Cerebellar nuclear complex (tissue), 1 donor: ENCODE measurements at places on chromosomes 1 and 21.

GRCh38 chr1:216325336-216325735 lies 97.9 kb downstream of the USH2A start:
- no peak for DNase-seq

DNA sequence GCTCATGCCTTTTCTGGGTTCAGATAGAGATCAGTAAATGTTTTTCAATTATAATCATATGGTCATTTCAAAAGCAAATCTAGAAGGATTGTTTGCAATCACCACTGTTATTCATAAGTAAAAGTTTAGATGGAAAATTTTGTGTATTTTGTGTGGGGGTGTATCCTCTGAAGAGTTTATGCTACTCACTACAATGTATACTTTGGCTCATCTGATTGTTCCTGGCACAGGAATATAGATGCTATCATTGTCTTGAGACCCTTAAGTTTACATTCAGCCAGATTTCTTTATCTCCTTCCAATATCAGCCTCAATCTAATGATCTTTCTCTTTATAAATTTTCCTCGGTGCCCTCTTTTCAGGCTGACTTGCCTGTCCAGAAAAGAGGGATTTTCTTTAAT lies 33.0 kb downstream of the ADAMTS1 start:
- DNase-seq, result no peak

GRCh38 chr21:32370998-32371766 lies 21.6 kb downstream of the URB1 start:
- DNase-seq, result no peak

DNA sequence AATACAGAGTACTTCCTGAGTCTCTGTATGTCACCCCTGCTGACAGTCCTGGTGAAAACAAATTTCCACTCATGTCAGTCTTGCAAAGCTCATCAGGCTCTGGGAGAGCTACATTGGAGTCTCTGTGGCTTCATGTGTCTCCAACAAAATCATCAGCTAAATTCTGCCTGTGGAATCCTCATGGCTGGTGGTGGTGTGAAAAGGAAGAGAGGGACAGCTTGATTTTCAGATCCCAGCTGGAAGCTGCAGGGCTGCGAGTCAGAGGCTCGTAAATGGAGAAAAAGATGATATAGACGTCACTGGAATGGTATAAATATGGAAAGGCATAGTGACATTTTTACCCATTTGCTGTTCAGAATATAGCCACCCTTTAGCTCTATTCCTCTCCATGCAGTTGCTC lies 150.2 kb downstream of the ASTN1 start:
- no peak for DNase-seq

- DNase-seq, result no peak
These were observed 4.6 kb downstream of the SNX27 start for GRCh38 chr1:151616505-151616849.

DNA sequence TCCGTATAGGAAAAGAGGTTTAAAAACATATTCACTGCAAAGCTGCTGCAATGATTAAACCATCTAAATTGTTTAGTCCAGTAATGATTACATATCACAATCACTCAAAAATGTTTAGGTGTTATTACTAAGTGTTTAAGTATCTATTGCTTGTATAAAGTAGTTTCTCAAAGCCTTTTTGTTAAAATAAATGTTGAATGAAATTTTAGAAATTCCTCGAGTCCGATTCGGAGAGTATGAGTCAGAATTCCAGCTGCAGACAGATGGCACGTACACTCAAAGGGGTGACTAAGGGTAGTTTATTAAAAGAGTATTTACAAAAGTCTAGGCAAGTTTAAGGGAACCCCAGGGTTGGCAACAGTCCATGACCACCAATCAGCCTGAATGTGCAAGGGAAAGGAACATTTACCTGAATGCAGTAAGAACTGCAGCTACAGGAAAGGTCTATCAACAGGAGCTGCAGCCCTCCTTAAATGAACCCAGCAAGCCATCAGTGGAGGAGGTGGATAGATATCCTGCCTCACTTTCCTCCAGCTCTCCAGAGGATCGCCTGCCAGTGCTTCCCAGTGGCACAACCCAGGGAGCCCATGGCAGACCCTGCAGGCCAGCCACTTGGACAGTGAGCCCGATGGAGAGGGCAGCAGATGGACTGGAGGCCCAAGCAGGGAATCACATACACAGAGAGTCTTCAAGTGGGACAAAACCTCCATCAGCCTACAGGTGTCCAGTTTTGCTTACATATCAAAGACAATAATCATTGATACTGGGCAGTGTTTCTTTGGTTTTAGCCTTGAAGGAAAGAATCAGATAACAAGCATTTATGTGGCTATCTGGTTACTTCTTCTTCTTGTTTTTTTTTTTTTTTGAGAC lies 92.1 kb upstream of the SLC44A3 start:
- DNase-seq, result no peak

- DNase-seq, result no peak
These were observed 30.5 kb downstream of the IFI16 start for GRCh38 chr1:159040206-159040605.

GRCh38 chr1:15483971-15484370 lies 8.1 kb downstream of the CELA2B start:
- no peak for DNase-seq

DNA sequence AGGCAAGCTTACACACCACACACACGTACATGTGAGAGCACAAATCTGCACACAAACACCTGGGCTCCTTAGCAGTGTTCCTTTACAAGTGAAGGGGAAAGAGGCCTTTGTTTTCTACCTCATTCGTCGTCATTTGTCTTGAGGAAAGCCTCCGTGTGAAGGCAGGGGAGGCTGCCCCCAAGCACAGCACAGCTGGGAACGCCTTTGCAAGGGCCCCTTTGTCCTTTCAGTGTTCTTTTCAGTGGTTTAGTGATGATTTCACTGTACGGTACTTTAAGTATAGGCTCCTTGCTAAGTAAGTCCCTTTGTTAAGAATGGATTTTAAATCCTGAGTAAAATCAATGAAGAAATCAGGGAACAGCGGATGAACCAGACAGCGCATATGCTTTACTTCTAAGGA lies 94.1 kb downstream of the PGBD5 start:
- DNase-seq, result no peak

GRCh38 chr1:80659161-80659560 lies 1141.6 kb upstream of the ADGRL2 start:
- DNase-seq, result no peak

GRCh38 chr1:161307230-161307768 lies 2.5 kb downstream of the MPZ start:
- DNase-seq, result no peak

GRCh38 chr1:201270616-201271390 lies 12.5 kb upstream of the PKP1 start:
- no peak for DNase-seq

GRCh38 chr1:224629965-224630364 lies 13.8 kb downstream of the CNIH3 start:
- no peak for DNase-seq

DNA sequence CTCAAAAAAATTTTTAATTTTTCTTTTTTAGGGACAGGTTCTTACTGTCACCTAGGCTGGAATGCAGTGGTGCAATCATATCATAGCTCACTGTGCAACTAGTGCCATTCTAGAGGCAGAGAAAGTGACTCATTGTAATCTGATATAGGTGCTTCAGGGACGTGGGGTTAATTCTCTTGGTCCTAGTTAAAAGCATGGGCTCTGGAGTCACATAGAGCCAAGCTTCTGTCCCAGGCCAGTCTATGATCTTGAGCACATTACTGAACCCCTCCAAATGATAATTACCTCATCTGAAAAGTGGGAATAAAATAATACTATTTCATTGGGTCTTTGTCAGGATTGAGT lies 1.1 kb upstream of the ADIPOR1 start:
- DNase-seq, result no peak

- DNase-seq, result no peak
These were observed 5.4 kb upstream of the SUMO3 start for GRCh38 chr21:44823179-44823660.

- DNase-seq, result no peak
These were observed 59.6 kb downstream of the BEND5 start for GRCh38 chr1:48717082-48717481.

DNA sequence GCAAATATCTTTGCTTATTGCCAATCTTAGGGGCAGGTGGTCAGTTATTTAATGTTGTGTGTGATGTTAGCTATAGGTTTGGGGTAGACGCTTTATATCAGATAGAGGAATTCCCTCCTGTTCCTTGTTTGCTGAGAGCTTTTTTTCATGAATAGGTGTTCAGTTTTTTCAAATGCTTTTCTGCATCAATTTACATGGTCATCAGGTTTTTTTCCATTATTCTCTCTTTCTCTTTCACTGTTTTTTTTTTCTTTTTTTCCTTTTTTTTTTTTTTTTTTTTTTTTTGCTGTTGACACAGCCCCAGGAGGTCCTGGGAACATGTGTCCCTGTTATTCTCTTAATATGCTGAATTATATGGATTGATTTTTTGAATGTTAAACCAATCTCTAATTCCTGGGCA lies 3.0 kb upstream of the SLC25A33 start:
- no peak for DNase-seq

DNA sequence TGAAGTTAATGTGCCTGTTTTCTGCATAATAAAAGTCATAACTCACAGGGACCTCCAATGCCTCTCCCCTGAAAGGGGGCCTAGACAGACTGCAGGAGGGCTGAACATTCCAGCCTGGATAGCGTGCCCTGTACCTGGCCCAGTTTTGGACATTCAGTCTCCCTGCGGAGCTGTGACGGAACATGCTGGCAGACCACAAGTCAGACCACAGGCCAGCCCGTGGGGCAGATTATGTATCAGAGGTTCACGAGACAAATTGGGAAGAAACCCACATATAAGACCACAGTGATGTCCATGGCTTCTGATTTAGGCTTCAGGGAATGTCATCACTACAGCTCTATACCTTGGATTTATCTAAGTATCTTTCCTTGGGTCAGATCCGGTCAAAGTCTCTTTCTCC lies 151.5 kb upstream of the POU3F1 start:
- no peak for DNase-seq

DNA sequence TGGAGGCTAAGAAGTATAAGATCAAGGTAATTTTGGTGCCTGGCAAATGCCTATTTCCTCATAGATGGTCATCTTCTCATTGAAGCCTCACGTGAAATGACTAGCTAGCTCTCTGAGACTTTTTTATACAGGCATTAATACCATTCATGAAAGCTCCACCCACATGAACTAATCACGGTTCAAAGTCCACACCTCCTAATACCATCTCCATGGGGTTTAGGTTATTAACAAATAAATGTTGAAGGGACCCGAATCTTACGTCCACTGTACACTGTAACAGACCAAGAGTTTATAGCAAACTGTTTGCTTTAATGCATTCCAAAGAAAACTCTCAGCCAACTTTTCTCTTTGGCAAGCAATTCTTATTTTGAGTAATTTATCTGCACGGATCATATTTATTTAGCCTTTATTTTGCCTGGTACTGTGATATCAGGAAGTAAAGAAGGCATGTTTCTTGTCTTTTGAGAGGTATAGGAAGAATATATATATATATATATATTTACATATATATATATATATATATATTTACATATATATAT lies 296.1 kb upstream of the LRRC7 start:
- DNase-seq, result no peak

DNA sequence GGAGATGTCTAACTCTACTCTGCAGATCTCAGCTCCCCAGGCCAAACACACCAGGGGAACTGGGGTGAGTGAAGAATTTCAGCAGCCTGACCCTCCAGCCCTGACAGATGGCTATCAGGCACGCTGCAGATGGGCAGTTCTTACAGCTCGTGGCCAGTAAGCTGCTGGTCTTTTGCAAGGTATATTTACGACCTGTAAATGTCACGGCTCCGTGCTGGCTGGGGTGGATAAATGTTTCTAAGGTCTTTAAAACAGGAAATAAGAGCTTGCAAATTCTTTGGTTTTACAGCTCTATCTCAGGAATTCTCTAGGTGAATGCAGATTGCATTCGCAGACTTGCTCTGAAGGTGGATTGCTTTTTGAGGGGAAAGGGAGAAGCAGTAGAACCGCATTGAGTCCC lies 10.1 kb downstream of the DOP1B start:
- peak; percentile 60 for DNase-seq

- DNase-seq, result no peak
These were observed 10.0 kb downstream of the SLC16A4 start for GRCh38 chr1:110380672-110381283.

- DNase-seq, result no peak
These were observed 30.5 kb downstream of the KCNC4 start for GRCh38 chr1:110240476-110241210.

DNA sequence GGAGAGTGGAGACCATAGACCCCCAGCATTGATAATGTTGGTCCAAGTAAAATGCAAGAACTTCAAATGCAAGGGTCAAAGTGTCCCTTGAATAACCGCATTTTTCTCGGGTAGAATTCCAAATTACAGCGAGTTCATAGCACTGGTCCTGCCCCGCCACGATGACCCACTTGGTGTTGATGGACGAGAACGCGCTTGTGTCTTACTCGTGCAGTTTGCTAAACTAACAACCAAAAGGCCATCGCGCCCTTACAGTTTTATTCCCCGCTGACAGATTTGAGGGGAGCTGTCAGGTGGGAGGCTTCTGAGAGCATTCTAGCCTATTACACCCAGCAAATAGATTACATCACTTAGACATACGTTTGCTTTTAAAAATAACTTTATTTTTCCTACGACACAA lies 17.3 kb upstream of the TSPEAR start:
- DNase-seq, result no peak

GRCh38 chr1:21673277-21673780 lies 4.2 kb upstream of the RAP1GAP start:
- no peak for DNase-seq

DNA sequence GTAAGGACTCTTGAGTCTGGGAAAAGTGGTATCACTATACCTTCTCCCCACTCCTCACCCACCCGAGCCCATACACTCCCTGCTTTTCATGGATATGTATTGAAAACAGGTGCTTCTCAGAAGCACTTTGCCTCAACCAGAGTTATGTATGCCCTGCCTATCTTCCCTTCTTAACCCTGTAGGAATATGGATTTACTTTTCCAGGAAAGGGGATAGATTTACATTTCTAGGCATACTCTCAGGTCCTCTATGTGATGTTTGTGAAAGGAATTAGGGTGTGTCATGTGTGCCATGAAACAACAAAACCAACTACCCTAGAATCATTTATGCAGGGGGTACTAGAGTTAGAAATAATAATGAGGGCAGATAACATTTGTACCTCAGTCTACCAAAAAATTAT lies 11.0 kb upstream of the STX12 start:
- no peak for DNase-seq
